ENCODE measurements at places on chromosomes 5 and 9.

DNA sequence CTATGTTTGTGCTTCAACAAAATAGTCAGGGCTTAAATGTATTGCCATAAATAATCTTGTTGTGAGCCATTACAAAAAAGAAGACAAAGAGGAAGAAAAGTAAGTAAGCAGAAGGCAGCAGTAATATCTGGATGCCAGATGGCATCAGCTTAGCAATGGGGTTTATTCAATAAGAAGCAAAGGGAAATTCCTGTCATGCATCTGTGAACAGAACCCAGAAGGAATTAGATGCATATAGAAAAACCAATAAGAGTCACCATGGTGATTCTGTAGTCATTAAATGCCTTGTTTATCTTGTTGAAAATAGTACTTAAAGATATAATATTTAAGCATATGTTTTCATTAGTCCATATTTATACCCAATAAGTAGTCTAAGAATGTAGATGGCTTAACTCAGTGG lies 216.0 kb downstream of the ADAMTSL1 start:
- no peaks in the 10 kb centered on the region for H3K27me3 ChIP-seq
- no peaks in the 10 kb centered on the region for H3K36me3 ChIP-seq
- no peak for DNase-seq

GRCh38 chr5:28903643-28904042 lies 1865.3 kb upstream of the CDH9 start:
- H3K4me3 ChIP-seq: no peak overlapping the region
- no peaks in the 10 kb centered on the region for H3K4me1 ChIP-seq
- H3K27me3 ChIP-seq: no peaks in the 10 kb centered on the region
- no peak for DNase-seq

DNA sequence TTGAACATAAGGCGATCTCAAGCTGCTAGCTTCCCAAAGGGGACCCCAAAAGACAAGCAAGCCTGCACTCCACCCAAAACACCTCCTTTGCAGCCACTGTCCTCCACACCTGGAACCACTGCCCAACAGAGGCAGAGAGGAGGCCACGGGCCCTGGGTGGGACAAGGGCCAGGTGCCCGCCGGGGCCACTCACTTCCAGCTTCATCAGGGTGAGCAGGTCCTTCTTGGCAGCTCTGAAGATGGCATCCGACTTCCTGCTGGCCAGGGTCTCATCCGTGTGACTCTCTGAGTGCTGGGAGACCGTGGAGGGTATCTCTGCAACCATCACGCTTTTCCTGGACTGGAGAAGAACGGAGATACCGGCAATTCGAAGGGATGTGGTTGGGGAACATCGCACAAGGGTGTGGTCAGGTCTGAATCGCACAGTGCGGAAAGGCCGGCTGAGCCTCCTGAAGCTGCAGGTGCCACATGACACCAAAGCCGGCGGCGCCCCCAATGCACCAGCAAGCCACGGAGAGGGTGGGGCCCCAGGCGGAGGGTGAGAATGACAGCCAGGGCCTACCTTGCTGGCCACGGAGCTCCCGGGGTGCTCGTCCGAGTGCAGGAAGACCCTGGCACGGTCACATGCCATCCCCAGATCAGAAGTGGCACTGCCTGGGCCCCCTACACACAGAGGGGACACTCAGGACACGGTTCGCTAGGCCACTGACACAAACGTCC lies 44.6 kb downstream of the PNPLA7 start:
- H3K27ac ChIP-seq: no peak overlapping the region
- no peaks in the 10 kb centered on the region for H3K4me1 ChIP-seq
- no peak overlapping the region for H3K4me3 ChIP-seq

DNA sequence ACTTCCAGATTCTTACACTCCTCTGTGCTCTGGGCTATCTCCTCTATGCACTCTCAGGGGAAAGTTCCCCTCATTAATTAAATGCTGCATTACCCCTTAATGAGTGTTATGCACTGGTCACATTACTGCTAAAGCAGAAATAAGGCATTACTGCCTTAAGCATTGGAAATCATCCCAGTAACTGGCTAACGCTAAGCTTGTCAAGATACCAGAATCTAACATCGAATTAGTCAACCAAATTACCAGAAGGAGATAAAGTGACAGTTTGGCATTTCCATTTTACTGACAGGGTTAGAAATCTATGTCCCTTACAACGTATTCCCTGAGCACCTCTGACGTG lies 69.5 kb upstream of the FAM169A start:
- no peaks in the 10 kb centered on the region for H3K27me3 ChIP-seq
- H3K4me3 ChIP-seq: no peak overlapping the region
- no peak overlapping the region for H3K27ac ChIP-seq
- no peaks in the 10 kb centered on the region for H3K36me3 ChIP-seq

GRCh38 chr9:93654351-93654961 lies 78.1 kb downstream of the PHF2 start:
- no peaks in the 10 kb centered on the region for H3K4me1 ChIP-seq
- H3K27ac ChIP-seq: no peak overlapping the region
- H3K36me3 ChIP-seq: no peaks in the 10 kb centered on the region
- DNase-seq: no peak

- no peak for DNase-seq
- no peak overlapping the region for H3K27ac ChIP-seq
- H3K4me1 ChIP-seq: peaks cover 8% of the 10 kb centered on the region
- no peak overlapping the region for H3K4me3 ChIP-seq
- no peaks in the 10 kb centered on the region for H3K27me3 ChIP-seq
Observed at GRCh38 chr9:126916909-126917308, 2.3 kb downstream of the RALGPS1 start.

DNA sequence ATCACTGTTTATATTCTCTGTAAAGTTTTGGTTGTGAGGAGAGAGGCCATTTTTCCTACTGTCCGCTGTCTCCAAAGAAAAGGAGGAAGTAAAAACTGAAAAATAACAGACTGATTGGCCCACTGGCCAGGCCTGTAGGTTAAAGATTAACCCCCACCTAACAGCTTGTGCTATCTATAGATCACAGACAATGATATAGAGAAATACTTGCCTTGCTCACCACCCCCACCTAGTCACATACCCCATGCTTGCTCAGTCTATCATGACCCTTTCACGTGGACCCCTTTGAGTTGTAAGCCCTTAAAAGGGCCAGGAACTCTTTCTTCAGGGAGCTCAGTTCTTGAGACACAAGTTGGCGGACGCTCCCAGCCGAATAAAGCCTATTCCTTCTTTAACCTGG lies 357.4 kb downstream of the PRDM9 start:
- H3K36me3 ChIP-seq: no peaks in the 10 kb centered on the region
- H3K27me3 ChIP-seq: no peaks in the 10 kb centered on the region
- no peak overlapping the region for H3K27ac ChIP-seq
- no peak overlapping the region for H3K4me3 ChIP-seq

DNA sequence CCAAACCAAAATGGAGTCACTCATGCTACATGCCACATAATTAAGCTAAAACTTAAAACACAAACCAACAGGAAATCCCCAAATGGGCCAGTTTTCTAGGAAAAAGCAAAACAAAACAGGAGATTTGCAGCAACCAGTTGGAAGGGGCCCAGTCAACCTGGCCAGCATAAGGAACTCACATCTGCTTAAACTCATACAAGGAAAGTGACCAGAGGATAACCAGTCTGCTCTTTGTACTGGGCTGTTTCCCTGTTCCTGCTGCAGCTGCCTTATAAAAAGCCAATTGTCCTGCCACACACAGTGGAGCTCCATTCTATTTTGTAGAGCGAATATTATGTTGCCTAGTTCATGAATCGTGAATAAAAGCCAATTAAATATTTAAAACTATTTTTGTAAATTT lies 29.5 kb upstream of the PTPDC1 start:
- no peaks in the 10 kb centered on the region for H3K27me3 ChIP-seq
- H3K27ac ChIP-seq: no peak overlapping the region

DNA sequence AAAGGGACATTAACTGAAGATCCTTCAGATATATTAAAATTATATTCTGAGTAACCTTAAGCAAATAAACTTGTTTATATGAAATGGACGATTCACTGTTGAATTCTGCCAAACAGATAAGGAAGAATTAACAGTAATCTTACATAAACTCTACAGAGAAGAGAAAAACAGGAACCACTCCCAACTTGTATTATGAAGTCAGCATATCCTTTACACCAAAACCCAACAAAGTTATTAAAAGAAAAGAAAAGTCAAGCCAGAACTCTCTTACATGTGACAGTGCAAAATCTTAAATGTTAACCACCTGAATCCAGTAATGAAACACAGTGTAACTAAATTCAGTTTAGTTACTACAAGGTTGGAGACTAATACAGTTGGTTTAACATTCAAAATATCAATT lies 185.8 kb downstream of the DEPDC1B start:
- H3K27me3 ChIP-seq: no peaks in the 10 kb centered on the region
- H3K36me3 ChIP-seq: no peaks in the 10 kb centered on the region
- DNase-seq: peak; percentile 41
- H3K4me1 ChIP-seq: peaks cover 35% of the 10 kb centered on the region
- no peak overlapping the region for H3K4me3 ChIP-seq

- peak within 1 kb of the TSS; percentile 42 for H3K4me3 ChIP-seq
- no peaks in the 10 kb centered on the region for H3K27me3 ChIP-seq
- H3K36me3 ChIP-seq: 0 out of 2 replicates have a peak, but pooled peaks cover 3% of the 10 kb centered on the region
- H3K4me1 ChIP-seq: peaks cover 10% of the 10 kb centered on the region
- H3K27ac ChIP-seq: no peak within 1 kb of the TSS
- peak; percentile 41 for DNase-seq
Observed at GRCh38 chr9:34651876-34652601, at the start of gene IL11RA. Gene IL11RA, plus strand, starts transcription at chr9:34652185. Its CDS starts 3,033 bp downstream, at chr9:34655218.

DNA sequence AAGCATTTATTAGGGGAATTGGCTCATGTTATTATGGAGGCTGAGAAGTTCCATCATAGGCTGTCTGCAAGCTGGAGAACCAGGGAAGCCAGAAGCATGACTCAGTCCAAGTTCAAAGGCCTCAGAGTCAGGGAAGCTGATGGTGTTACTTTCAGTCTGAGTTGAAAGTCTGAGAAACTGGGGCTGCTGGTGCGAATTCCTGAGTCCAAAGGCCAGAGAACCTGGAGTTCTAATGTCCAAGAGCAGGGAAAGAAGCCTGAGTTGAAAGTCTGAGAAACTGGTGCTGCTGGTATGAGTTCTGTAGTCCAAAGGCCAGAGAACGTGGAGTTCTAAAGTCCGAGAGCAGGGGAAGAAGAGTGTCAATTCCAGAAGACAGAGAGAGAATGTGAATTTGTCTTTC lies 641.1 kb downstream of the ISL1 start:
- H3K4me1 ChIP-seq: no peaks in the 10 kb centered on the region
- no peak overlapping the region for H3K4me3 ChIP-seq
- H3K27me3 ChIP-seq: no peaks in the 10 kb centered on the region
- no peaks in the 10 kb centered on the region for H3K36me3 ChIP-seq
- DNase-seq: no peak
